Fibroblast of the aortic adventitia (primary cell): ENCODE measurements at places on chromosomes 7 and 10. TPM values are rescaled to one million over a fixed set of nuclear protein-coding genes. Genes with fewer than 3 reads are reported as not detected.

LGI1 gene
- 0.16 and 0.18 TPM in 2 replicates for total RNA-seq

FXYD4 gene
- not detected in 2 replicates for total RNA-seq

AZGP1 gene
- total RNA-seq = not detected in 2 replicates

GRCh38 chr10:23525406-23525805 is 86.5 kb downstream of the OTUD1 start:
- DNase-seq = peak; percentile 14

GRCh38 chr7:139114018-139114417 is 4.5 kb upstream of the ZC3HAV1 start:
- no peak for DNase-seq

DNA sequence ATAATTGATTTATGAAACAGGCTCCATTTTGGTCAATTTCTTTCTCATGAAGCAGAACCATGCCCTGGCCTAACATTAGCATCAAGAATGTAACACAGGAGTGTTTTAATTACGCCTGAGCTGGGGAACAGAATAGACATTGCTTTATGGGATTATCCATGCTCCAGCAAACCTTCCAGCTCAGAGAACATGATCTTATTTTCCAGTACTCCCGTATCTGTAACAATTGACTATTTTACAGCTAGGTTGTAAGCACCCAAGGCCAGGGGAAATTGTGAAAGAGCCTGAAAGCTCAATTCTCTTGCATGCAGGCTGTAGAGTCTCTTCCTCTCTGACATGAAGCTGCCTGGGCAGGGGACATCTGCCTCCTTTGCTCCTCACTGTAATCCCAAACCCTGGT is 30.8 kb upstream of the CRYGN start:
- DNase-seq = no peak

STEAP1B gene
- total RNA-seq = 2.5 and 38.6 TPM in 2 replicates

TCERG1L gene
- not detected in 2 replicates for total RNA-seq

NPFFR1 gene
- not detected in 2 replicates for total RNA-seq
